ENCODE measurements at places on chromosomes 2 and 18.

DNA sequence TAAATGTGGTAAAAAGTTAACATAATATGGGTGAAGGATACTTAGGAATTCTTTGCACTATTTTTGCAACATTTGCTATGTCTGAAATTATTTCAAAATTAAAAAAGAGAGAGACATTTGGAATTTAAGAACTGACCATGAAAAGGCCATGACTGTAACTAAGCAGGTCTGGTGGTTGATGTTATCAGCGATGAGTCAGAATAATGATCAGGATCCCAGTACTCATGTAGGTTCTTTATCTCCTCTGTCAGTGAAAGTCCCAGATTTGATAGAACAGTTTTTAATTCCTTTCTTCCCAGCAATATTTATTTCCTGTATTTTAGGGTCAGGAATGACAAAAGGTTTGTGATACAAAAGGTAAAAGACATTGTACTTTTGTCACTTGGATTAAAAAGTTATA lies 242.4 kb upstream of the ZNF521 start:
- no peak overlapping the region for H3K4me3 ChIP-seq
- H3K36me3 ChIP-seq = no peaks in the 10 kb centered on the region
- DNase-seq = no peak

- H3K36me3 ChIP-seq = peaks cover 6% of the 10 kb centered on the region
- DNase-seq = no peak
- H3K27ac ChIP-seq = peak overlapping the region; percentile 86
- no peak overlapping the region for H3K4me3 ChIP-seq
- H3K27me3 ChIP-seq = no peaks in the 10 kb centered on the region
Measured at GRCh38 chr2:37773371-37774130, 102.1 kb upstream of the CDC42EP3 start.

GRCh38 chr2:124640221-124640750 lies 615.2 kb downstream of the CNTNAP5 start:
- no peak for DNase-seq
- H3K4me3 ChIP-seq = no peak overlapping the region
- no peak overlapping the region for H3K27ac ChIP-seq

- H3K36me3 ChIP-seq = peaks cover 4% of the 10 kb centered on the region
- no peak for DNase-seq
- H3K4me1 ChIP-seq = peaks cover 11% of the 10 kb centered on the region
- H3K27me3 ChIP-seq = no peaks in the 10 kb centered on the region
- no peak overlapping the region for H3K4me3 ChIP-seq
Measured at GRCh38 chr2:72630767-72631166, 195.1 kb downstream of the EXOC6B start.

- H3K4me1 ChIP-seq = peaks cover 50% of the 10 kb centered on the region
- no peak for DNase-seq
- H3K27ac ChIP-seq = no peak overlapping the region
- H3K27me3 ChIP-seq = no peaks in the 10 kb centered on the region
- no peaks in the 10 kb centered on the region for H3K36me3 ChIP-seq
Measured at GRCh38 chr2:8587251-8587791, 94.5 kb upstream of the ID2 start.

- no peak overlapping the region for H3K4me3 ChIP-seq
- no peak for DNase-seq
- peaks cover 96% of the 10 kb centered on the region for H3K27me3 ChIP-seq
- no peaks in the 10 kb centered on the region for H3K36me3 ChIP-seq
- no peak overlapping the region for H3K27ac ChIP-seq
Measured at GRCh38 chr2:19367326-19367725, 8.9 kb upstream of the OSR1 start.

GRCh38 chr18:80147037-80147417 lies 38.0 kb downstream of the ADNP2 start:
- H3K27ac ChIP-seq = no peak overlapping the region
- H3K4me3 ChIP-seq = peak overlapping the region; percentile 77

DNA sequence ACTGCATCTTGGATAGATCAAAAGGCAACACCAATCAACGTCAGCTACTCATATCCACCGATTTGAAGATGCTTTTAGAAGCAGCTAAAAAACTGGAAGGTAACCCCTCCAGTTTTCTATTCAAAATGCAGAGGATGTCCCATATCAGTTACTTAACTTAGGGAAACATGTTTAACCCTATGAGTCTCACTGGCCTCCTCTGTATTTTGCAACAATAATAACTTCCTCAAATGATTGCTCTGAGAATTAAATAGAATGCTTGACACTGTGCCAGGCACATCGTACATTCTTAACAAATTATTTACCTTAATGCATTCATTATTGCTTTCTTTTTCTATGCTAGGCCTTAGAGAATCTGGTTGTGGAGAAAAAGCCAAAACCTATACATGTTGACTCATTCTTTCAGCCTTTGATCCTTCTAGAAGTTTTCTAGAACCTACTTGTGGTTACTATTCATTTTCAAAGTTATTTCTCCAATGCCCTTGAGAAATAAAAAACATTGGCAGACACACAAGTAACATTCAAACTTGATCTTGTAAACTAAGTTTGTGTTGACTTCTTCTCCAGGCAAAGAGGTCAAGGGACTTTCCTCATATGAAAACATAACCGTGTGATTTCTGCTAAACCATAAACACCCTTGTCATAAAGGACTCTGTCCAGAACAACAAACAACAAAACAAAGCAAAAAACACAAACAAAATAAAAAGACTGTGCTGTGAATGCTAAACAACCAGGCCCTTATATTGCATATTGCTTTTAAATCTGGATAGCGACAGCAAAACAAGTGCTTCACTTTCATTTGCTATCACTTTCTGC lies 4.6 kb downstream of the DOCK10 start:
- H3K27me3 ChIP-seq = peaks cover 87% of the 10 kb centered on the region
- H3K36me3 ChIP-seq = no peaks in the 10 kb centered on the region
- H3K4me3 ChIP-seq = no peak overlapping the region
- H3K27ac ChIP-seq = no peak overlapping the region
- DNase-seq = no peak

Data from mesothelial cell of epicardium (in vitro differentiated cells).